ENCODE measurements at places on chromosomes 6 and 20. TPM values are rescaled to one million over a fixed set of nuclear protein-coding genes. Genes with fewer than 3 reads are reported as not detected.

GRCh38 chr6:120816794-120817193, 517.5 kb downstream of the TBC1D32 start:
- DNase-seq, result no peak

DNA sequence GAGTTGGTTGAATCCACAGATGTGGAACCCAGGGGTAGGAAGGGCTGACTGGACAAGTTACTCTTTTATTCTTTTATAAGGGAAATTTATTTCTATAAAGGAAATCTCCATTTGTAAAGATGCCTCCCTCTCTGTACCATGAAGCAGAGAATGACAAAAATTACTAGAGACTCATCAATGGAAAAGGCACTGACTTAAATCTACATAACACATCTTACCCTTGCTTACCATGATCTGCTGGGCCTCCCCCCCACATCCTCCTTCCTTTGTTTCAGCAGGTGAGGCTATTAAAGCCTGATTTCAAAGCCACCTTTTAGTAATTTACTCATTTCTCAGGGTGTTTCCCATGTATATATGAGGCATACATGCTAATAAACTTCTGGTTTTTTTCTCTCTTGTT, 130.2 kb upstream of the HDDC2 start:
- DNase-seq, result no peak

DNA sequence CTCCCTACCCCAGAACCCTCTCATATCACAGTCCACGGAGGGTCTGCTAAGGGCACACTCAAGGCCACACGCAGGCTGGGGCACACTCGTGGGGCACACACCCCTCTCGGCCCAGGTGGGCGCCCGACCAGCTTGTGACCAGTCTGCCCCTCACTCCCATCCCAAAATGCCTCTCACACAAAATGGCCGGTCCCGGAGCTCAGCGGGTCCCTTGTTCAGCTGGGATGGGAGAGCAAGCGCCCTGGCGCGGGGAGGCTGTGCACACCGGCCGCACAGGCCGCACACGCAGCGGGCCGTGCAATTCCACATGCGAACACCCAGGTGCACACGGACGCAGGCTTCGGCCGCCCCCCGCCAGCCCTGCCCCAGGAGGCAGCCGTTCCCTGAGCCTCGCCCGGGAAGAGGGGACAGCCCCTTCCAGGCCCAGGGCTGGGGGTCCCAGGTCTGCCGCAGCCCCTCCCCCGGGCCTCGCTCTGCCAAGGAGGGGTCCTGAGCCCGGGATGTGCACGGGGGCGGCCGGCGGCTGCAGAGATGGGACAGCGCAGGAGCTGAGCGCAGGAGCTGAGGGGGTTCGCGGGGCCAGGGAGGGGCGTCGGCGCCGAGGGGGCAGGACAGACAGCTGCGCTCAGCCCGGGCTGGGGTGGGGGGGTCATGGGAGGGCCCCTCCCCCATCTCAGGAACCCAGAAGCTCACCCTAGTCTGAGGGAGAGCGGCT, 1.3 kb downstream of the KCNQ2 start:
- no peak for DNase-seq

DNA sequence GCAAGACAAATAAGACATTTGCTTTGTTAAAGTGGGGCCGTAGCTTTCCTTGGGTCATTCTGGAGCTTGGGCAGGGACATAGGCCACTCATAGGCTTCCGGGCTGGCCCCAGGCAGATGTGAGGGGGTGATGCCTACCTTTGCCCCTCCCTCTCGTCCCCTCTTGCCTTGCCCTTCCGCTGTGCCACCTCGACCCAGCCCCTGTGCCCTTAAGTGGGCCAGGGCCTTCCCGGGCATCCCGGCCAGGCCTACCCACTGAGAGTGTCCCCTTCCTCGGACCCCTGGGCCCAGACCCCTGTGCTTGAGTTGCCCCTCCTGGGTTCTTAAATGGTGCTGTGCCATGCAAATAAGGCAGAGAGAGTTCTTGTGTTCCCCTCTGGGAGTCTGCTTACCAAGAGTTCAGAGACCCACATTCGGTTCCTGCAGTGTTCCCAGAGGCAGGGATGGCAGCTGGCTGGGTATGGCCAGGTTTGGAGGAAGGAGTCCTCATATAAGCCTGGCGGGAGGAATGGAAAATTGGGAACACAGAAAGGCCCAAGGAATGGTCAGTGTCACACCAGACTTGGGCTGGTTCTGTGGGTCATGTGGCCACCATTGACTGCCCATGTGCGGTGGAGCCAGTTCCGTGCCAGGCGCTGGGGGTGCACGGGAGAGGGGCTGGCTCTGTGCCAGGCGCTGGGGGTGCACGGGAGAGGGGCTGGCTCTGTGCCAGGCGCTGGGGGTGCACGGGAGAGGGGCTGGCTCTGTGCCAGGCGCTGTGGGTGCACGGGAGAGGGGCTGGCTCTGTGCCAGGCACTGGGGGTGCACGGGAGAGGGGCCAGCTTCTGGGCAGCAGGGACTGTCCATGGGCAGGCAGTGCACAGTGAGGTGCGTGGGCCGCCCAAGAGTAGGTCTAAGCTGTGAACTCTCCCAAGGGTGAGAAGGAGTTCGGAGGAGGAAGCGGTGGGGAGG, 173.5 kb upstream of the SNX9 start:
- DNase-seq, result no peak

- no peak for DNase-seq
These were observed 43.4 kb downstream of the HLA-C start for GRCh38 chr6:31228476-31228875.

DNA sequence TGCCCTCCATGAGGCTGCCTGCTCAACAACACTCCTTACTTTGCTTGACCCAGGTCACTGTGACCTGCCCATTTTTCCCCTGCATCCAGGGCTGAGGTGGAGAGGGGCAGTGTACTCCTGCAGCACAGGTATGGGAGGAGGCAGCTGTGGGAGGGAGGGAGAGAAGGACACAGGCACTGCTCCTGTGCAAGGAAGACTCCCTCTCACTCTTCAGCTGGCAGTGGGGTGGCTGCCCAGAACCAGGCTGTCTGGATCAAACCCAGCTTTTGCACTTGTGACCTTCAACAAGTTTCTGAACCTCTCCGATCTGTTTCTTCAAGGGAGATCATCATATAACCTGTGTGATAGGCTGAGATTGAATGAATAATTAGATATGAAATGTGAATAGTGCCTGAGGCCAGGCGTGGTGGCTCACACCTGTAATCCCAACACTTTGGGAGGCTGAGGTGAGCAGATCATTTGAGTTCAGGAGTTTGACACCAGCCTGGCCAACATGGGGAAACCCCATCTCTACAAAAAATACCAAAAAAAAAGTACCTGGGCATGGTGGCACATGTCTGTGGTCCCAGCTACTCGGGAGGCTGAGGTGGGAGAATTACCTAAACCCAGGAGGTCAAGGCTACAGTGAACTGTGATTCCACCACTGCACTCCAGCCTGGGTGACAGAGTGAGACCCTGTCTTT, 14.1 kb downstream of the TGIF2 start:
- DNase-seq, result no peak

GRCh38 chr20:39789411-39789810, 827.3 kb downstream of the DHX35 start:
- no peak for DNase-seq

DNA sequence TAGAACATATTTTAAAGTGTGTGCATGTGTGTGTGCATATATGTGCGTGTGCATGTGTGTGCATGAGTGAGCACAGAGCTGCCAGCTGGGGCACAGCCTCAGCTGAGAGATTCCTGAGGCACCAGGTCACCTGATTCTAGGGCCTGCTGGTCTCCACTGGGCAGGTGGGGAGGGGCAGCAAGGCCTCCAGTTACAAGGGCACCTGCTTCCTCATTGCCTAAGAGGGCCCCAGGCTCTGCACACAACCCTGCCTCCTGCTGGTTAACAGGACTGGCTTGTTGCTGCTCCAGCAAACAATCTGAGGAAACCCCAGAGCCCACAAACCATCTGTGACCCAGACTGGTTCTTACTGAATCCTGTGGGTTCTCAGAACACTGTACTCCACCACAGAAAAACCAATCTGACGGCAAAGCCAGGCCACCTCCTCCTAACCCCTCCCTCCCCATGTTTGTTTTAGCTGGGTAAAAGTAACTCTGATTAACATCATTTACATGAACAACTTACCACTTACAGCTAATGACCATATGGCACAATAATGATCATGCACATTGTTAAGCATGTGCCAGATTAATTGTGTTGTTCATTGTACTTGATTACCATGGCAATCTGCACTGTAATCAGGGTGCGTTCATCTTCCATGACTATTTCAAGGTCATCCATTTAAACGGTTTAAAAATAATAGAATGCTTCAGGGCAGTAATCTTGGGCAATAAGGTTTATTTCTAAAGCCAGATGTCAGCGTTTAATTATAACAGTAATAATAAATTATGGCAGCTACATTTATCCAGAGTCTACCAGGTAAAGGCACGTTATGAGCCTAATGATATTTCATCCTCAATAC, 23.1 kb upstream of the UBE2J1 start:
- no peak for DNase-seq

SERPINB1 gene
- total RNA-seq, result 18.3 TPM

PLEKHG1 gene
- 37.2 TPM for total RNA-seq

PDYN gene
- 3.1 TPM for total RNA-seq

TUBB1 gene
- total RNA-seq, result not detected

Measured in dorsolateral prefrontal cortex (tissue), 122 donors.